ENCODE measurements at places on chromosomes 6 and 20.

DNA sequence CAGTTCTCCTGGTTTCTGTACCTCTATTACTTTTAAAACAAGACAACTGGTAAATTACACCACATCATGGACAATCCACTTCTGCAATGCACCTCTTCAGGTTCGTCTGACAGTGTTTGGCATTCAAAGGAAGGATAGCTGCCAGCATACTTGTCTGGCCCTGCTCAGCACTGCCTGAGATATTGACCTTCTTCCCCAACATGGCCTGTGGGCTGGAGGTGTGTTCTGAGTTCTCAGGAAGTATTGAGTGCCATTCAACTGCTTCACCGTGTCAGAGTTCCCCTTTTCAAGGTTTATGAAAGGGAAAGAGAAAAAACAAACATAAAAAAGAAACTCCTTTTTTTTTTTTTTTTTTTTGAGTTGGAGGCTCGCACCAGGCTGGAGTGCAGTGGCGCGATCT, 267.9 kb upstream of the SASH1 start:
- no peak for DNase-seq

GRCh38 chr6:94955156-94955555, 622.2 kb upstream of the MANEA start:
- no peak for DNase-seq

- DNase-seq: no peak
Observed at GRCh38 chr6:11938285-11938890, 73.7 kb upstream of the HIVEP1 start.

DNA sequence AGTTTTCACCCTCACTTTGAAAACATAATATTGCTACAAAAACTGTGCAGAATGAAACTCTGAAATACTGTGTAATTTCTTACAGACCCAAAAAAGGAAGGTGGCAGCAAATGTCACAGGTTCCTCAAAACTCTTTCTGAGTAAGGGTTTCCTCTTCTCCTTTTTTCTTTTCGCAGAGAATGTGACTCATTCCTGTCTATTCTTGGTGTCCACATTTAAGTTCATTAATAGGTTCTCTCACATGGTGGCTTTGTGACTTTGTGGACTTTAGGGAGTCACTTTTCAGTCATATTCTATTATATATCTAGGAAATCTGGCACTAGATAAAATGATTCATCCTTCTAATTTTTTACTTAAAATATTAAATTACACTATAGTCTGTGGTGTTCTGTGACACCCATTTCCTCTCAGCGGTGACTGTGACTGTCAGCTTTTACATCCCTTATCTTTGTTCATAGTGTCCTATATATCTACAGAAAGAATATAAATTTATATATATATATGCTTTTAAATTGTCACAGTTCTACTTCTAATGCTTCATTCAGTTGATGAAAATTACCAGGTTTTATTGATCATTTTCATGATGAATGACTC, 126.8 kb upstream of the HCRTR2 start:
- no peak for DNase-seq

- no peak for DNase-seq
Observed at GRCh38 chr20:53660078-53660909, 66.7 kb upstream of the ZNF217 start.

GRCh38 chr6:126535595-126535994, 195.7 kb downstream of the CENPW start:
- DNase-seq: no peak

DNA sequence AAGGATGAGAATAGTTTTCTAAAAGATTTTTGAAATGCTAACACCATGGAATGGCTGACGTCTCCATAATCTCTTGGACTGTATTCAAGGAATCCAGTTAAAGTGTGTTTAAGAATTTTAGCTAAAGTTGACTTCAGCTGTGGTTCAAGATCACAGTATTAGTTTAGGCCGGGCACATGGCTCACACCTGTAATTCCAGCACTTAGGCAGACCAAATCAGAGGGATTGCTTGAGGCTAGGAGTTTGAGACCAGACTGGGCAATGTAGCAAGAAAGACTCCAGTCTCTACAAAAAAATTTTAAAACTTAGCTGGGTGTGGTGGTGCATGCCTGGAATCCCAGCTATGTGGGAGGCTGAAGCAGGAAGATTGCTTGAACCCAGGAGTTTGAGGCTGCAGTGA, 68.2 kb downstream of the RFPL4B start:
- no peak for DNase-seq

DNA sequence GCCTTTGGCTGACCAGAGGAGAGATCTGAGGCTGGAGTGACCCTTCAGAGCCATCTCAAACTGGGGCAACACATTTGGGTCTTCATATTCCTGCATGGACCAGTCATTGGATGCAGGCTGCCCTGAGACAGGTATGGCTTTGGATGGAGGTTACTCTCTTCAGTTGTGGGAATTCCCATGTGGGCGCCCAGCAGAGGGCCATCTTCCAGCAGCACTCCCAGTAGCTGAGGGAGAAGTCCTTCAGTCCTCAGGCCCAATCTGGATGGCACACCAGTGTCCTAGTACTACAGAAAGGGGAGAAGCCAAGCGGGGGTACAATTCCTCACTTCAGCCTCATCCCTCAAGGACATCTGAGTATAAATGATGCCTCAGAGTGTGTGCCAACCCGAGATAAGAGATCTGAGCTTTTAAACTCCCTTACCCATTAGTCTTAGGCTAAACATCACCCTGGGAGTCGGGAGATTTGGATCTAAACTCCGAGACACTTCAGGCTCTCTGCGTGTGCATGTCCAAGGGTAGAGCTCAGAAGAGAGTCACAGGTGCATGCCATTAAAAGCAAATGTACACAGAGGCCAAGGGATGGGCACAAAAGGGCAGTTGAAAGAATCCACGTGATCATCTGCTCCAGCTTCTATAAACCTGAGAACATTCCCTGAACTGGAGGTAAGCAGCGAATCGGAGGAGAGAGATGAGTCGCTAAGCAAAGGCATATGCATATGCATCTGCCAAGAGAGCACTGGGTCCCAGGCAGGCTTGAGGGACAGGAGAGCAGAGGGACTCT, 204.6 kb downstream of the CD83 start:
- DNase-seq: no peak

DNA sequence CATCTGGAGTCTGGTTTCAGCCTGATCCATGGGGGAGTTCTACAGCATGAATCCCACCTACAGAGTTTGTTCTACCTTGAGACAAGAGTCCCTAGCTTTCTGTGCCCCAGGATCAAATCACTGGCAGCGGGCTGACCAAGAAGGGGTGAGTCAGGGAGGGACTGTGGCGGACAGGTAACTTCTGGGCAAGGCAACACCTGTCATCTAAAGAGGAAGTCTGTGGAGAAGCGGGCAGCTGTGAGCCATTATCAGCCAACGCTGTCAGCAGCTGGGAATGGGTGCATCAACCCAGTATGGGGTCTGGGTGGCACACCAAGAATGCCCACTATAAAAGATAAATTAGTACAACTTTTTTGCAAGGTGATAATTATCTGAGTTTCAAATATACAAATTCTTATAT, 45.9 kb downstream of the UBE3D start:
- DNase-seq: no peak

- DNase-seq: no peak
Observed at GRCh38 chr6:72316675-72317380, 305.0 kb upstream of the KCNQ5 start.

GRCh38 chr20:46000262-46000996, 8.3 kb upstream of the MMP9 start:
- DNase-seq: no peak

- no peak for DNase-seq
Observed at GRCh38 chr6:3825331-3825831, 23.8 kb upstream of the FAM50B start.

DNA sequence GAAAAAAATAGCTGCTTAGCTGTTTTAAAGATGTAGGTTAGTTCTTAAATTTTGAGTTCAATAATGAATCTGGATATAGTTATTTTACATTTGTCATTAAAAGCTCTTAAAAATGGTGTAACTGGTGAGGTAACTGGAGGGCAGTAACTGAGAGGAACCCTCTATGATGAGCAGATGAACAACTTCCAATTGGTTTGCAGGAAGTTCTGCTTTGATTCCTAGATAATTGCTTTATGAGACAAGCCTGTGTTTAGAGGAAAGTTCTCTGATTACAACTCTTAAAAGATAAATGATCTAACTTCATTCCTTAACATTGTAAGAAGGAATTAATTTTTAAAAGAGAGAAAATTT, 8.5 kb downstream of the MYLIP start:
- no peak for DNase-seq

- DNase-seq: no peak
Observed at GRCh38 chr6:43695967-43696291, 8.3 kb upstream of the MRPS18A start.

DNA sequence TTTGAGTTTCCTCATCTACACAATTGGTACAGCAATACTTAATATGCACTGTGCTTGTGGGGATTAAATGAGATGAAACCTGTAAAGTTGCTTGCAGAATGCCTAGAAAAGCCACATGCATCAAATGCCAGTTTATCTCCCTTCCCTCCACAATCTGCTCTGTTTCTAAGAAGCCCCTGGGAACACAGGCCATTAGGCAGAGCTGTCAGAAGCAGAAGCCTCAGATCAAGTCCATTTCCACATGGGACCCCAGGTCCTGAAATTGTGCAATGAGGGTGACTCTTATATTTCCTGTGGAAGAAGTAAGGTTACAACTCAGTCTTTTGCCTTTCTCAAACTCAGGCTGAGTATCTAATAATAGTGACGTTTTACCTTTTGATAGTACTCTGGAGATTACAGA, 737.4 kb downstream of the KIF16B start:
- DNase-seq: no peak

Measured in HS-5 (cell line).